Nephron progenitor cell (in vitro differentiated cells): ENCODE measurements at places on chromosomes 12 and 14.

- peak; percentile 72 for DNase-seq
These were observed 17.4 kb upstream of the B4GALNT3 start for GRCh38 chr12:442235-442884.

GRCh38 chr14:39442293-39442692 lies 10.1 kb upstream of the FBXO33 start:
- DNase-seq = no peak

DNA sequence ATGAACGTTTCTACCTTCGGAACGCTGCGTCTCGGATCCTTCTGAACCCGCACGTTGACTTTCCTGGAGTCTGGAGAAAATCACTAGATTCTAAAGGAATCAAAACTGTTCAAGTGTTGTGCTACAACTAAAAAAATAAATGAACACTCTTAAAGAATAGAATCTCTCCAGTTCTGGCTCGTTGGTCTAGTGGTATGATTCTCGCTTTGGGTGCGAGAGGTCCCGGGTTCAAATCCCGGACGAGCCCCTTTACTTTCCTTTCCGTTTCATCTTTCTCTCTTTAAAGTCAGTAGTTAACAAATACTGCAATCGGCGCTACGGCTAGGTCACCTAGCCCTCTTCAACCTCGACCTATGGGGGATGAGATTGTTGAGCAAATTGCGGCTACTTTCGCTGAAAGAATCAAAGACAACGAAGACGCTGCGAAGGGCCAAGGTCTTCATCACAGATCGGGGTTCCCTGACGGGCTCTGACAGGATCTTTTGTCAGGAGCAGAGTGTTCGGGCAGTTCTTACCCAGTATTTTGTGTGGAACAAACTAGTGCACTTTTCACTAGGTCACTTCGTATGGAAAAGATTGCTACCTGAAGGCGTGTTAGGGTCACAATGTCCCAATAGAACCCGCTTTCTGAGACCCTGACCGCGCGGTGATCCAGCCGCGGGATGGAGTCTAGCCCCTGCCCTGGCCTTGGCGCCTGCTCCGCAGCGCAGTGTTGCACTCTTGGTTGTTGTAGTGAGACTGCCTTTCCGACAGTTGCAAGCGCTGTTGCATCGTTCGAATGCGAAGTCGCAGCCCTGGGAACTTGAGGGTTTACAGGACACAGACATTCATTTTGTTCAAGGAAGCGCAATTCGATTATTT lies 8.4 kb downstream of the OR6S1 start:
- peak; percentile 73 for DNase-seq

DNA sequence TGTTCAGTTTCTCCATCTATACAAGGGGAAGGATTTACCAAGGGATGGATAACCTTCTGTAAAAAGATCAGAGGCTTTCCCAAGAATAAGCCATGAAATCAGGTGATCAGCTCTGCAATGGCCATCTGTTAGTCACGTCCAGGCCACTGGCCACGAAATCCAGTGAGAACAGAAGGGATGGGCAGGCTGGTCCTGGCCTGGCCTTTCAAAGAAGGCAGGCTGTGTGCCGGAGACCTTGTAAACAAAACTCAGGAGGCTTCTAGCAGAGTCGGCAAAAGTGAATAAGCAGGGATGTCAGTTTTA lies 68.5 kb downstream of the RNF34 start:
- DNase-seq = no peak

- no peak for DNase-seq
These were observed 29.1 kb downstream of the BBOF1 start for GRCh38 chr14:74048281-74048680.

DNA sequence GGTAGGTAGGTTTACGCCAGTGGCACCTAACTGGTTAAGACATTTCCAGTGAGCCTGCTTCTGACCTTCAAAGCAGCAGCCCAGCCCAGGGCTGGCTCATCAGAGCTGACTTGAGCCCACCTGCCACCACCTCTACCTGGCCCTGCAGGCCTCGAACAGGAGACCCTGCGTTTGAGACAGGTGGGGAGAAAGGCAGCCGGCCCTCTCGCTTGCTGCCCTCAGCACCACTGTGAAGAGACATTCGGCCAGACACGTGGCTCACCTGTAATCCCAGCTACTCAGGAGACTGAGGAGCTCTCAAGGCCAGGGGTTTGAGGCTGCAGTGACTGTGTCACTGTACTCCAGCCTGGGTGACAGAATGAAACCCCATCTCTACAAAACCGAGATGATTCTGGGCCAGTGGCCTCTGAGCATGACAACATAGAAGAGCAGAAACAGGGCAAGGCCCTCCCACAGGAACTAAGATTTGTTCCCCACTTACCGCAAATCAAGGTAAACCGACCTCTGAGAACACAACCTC lies 74.2 kb downstream of the TESC start:
- no peak for DNase-seq

GRCh38 chr12:118347916-118348315 lies 24.8 kb downstream of the TAOK3 start:
- DNase-seq = no peak

DNA sequence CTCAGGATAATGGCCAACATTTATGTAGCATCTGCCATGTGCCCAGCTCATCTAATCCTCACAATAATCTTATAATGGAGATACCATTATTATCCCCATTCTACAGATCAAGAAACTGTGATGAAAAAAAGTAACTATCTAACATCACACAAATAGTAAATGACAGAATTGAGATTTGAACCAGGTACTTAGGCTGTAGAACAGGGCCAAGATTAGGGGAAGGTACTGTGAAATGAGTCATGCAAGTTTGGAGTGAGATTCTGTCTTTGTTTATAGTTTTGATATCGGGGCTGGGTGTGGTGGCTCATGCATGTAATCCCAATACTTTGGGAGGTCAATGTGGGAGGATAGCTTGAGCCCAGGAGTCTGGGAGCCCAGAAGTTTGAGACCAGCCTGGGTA lies 1.3 kb upstream of the GNPTAB start:
- no peak for DNase-seq

- no peak for DNase-seq
These were observed 762.9 kb downstream of the C12orf50 start for GRCh38 chr12:87266305-87266704.
